ENCODE measurements at places on chromosomes 13 and 19. TPM values are rescaled to one million over a fixed set of nuclear protein-coding genes. Genes with fewer than 3 reads are reported as not detected.

GRCh38 chr13:113293686-113294085, 3.4 kb upstream of the LAMP1 start:
- DNase-seq, result no peak

- DNase-seq, result no peak
Measured at GRCh38 chr19:12886651-12886968, 391 bp downstream of the KLF1 start.

- DNase-seq, result no peak
Measured at GRCh38 chr19:53531457-53531856, 6.5 kb upstream of the ZNF331 start.

DNA sequence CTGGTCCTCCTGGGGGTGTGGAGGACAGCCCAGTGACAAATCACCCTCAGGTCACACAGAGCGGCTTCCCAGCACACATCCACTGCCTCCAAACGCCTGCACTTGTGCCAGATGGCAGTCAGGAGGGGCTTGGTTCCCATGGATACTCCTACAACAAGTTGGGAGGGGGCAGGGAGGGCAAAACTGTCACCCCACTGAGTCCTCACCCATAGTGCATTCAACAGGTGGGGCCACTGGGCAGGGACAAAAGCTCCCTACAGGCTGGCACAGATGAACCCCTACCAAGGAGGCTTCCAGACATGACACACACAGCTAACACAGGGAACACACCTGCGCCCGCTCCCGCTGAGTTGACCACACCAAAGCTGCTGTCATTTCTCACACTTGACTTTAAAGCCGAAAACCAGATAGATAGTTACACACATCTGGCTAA, 120.5 kb downstream of the STK24 start:
- DNase-seq, result no peak

Gene ZNF765
- total RNA-seq, result 10.8 TPM
